CD4-positive, CD25-positive, alpha-beta regulatory T cell (primary cell): ENCODE measurements at places on chromosomes 3 and 15. TPM values are rescaled to one million over a fixed set of nuclear protein-coding genes. Genes with fewer than 3 reads are reported as not detected.

The GOLGA8S gene
- not detected for polyA plus RNA-seq

The PARP6 gene
- 15.4 TPM for polyA plus RNA-seq

The CFAP100 gene
- polyA plus RNA-seq, result not detected

The PFKFB4 gene
- 1.4 TPM for polyA plus RNA-seq

The ITIH1 gene
- not detected for polyA plus RNA-seq

The CASR gene
- polyA plus RNA-seq, result not detected

The TRH gene
- polyA plus RNA-seq, result not detected

The SLC15A2 gene
- not detected for polyA plus RNA-seq

The CCNB2 gene
- polyA plus RNA-seq, result 6.2 TPM

The FURIN gene
- polyA plus RNA-seq, result 3.2 TPM

The NME9 gene
- polyA plus RNA-seq, result 0.33 TPM

The SPTBN5 gene
- 0.26 TPM for polyA plus RNA-seq

GRCh38 chr3:150328654-150329040 is 79.5 kb upstream of the TSC22D2 start:
- DNase-seq, result no peak

GRCh38 chr15:45338417-45338816 is 39.9 kb downstream of the GATM start:
- no peak for DNase-seq

DNA sequence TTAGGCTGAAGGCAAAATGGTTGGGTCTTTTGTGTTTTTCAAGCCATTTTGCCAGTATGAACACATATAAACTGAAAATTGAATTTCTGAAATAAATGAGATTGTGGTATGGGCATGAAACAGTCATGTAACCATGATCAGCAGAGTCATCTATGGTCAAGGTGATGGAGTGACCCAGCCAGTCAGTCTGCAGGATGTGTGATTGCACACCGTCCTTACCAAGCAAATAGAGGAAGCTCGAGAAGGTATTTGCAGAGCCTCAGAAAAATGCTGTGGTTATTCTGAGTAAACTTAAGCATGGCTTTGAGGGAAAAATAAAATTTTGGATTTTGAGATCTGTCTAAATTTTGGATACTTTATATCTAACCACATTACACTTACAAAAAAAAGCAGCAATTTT is 95.9 kb upstream of the RNF7 start:
- DNase-seq, result no peak

DNA sequence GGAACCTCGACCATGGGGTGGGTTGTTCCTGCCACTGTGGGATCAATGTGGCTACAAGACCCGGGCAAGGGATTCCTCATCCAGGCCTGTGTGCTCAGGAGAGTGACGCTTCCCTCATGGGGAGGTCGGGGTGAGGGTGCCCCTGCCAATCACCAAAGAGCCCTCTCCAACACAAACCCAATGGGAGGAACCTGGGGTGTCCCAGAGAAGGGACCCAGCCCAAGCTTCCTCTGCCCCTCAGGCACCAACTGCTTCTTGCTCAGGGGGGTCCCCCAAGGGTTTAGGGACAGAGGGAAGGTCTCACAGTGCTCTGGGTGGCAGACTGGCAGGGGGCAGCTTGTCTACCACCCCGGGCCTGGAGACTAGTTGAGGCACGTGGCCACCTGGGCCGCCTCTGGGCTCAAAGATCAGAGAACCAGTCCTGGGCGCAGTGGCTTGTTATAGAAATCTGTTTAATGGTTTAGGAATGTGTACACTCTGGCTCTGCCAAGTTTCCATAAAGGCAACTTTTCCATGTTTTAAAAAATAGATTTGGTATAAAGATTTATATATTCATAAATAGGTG is 26.6 kb downstream of the GP9 start:
- no peak for DNase-seq

- DNase-seq, result no peak
Observed at GRCh38 chr3:150449169-150449721, 41.1 kb downstream of the TSC22D2 start.

DNA sequence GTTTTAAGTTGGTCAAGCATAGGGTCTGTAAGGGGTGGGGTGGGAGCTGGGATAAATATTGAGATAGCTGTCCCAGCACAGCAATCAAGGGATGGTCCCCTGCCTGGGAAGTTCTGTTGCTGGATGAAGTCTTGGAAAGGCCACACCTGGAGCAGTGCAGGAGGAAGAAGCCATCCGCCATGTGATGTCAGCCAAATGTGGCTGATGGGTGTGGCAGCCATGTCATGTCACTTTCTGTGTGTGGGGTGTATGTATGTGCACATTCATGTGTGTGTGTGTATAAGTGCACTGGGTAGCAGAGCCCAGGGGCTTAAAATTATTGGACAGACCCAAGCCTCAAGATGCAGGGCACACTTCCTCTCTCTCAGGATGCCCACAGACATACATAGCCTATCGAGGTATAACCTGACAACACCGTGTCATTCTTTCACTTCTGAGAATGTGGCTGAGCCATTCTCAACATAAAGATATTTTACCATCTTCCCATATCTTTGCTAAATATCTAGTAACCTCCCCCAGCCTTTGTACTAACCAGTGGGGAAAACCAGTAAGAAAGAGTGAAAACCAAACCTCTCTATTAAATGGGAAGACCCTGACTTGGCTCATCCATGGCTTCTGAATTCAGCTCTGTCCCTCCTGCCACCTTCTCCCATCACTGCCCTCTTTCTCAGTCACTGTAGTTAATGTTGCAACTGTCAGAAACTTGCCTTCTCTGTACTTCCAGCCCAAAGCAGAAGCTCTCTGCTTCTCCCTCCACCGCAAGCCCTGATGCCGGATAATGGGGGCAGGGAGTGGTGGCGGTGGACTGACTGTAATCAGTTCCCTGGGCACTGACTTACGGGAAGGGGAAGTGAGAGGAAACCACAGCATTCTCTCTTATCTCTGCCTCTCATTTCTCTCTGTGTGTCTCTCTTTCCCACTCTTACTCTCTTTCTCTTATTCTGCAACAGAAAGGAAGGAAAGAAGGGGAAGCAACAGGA is 11.2 kb downstream of the TNFSF10 start:
- DNase-seq, result no peak

- peak; percentile 32 for DNase-seq
Observed at GRCh38 chr3:98326945-98327344, 26.7 kb upstream of the OR5K4 start.

- DNase-seq, result no peak
Observed at GRCh38 chr3:37137516-37137915, 36.9 kb downstream of the LRRFIP2 start.

GRCh38 chr3:126375835-126376331 is 18.7 kb upstream of the KLF15 start:
- no peak for DNase-seq

DNA sequence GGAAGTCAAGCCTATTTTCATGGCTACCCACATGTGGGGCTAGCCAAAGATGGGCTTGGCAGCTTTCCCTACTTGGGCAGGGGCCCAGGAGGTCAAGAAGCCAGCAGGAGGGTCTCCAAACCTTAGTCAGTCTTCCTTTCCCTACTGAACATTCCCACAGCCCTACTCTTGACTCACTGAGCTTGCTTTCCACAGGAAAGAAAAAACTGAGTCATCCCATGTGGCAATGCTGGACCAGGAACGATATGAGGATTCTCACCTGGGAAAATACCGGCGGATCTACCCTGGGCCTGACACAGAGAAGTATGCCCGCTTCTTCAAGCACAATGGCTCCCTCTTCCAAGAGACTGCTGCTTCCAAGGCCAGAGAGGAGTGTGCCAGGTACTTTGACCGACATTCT is 3.7 kb upstream of the NGRN start:
- DNase-seq, result no peak

DNA sequence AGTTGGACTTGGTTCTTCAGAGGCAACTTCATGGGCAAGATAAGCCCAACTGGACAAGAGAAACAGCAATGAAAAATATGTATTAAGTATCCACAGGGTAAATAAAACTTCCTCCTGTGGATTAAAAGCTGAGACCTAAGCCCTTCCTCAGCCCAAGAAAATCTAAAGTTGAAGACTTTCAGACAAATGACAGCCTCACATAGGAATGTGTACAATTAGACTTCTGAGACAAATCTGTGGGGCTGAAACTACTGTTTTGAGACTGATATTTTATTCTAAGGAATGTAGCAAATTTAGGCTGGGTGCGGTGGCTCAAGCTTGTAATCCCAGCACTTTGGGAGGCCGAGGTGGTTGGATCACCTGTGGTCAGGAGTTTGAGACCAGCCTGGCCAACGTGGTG is 74.2 kb upstream of the IL12A start:
- DNase-seq, result no peak

DNA sequence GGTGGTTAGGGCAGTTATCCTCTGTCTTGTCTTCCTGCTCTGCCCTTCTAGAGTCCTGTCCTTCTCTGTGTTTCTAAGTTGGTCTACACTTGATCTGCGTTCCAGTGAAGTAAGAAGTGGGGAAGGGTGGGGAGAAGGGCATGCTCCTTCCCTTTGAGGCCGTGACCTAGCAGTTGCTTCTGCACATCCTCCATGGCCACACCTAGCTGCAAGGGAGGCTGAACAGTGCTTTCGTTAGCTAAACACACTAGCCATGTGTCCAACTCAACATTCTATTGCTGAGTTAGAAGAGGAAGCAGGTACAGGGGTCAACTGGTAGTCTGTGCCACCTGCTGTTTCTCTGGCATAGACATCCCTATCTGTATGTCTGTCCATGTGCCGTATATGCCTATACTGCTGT is 94.5 kb downstream of the LARS2 start:
- no peak for DNase-seq

GRCh38 chr3:17894434-17895060 is 152.1 kb upstream of the TBC1D5 start:
- no peak for DNase-seq

DNA sequence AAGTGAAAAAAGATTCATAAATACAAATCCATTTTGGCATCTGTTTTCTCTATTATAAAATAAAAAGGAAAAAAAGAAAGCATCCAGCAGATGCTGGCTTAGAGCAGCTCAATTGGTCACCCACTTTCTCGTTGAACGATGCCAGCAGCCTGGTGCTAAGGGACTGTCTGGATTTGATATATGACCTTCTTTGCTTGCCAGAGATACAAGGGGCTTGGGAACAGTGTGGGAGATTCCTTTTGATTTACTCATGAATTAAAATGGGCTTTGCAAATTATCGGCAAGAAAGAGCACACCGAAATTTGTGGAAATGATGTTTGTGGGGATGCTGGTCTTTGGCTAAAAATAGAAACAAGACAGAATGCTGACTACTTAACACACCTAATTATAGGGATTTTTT is 210.3 kb upstream of the STT3B start:
- no peak for DNase-seq

GRCh38 chr3:24845524-24846155 is 351.0 kb upstream of the THRB start:
- no peak for DNase-seq

DNA sequence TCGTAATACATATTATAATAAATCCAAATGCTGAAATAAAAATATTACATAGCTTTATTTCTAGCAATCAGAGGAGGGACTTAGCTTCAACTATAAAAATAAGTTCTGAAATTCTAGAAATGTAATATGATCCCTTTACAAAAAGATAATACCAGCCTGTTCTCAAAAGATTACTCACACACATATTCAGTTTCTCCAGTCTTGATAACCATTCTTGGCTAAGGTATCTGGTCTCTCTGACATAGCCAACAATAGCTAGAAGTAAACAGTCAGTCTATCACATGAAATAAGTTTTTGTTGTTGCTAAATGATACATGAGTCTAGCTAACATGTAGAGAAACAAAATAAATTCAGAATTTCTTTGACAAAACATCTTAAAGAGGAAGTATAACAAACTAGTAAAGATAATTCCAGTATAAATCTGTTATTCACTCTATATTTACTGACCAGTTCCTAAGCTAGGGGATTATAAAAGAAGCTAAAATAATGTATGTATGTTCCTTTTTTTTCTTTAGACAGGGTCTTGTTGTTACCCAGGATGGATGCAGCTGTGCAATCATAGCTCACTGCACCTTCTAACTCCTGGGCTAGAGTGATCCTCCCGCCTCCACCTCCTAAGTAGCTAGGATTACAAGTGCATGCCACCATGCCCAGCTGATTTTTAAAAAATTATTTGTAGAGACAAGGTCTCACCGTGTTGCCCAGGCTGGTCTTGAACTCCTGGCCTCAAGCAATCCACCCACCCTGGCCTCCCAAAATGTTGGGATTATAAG is 170.6 kb downstream of the TBL1XR1 start:
- no peak for DNase-seq

GRCh38 chr3:126406389-126407296 is 11.9 kb downstream of the CFAP100 start:
- DNase-seq, result no peak

GRCh38 chr3:111531446-111531845 is 10.6 kb upstream of the CD96 start:
- DNase-seq, result no peak

- no peak for DNase-seq
Observed at GRCh38 chr3:151923901-151924300, 50.5 kb downstream of the SUCNR1 start.

DNA sequence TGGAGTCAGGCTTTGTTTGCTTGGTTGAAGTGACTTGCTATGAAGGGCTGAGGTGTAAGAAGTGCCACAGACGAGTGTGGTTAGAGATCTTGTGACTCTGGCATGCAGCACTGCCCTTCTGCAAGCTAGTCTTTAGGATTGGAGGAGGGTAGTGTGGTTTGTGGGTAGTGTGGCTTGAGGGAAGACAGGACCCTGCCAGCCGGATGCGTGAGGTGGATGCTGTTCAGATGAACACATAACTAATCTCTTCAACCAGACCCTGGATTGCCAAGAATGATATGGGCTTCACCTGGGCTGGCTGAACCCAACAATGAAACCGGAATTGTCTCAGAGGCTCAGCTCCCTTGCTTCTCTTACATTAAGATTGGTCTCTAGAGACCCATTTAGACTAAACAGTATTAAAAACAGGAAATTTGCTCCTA is 32.7 kb downstream of the STARD9 start:
- peak; percentile 11 for DNase-seq

DNA sequence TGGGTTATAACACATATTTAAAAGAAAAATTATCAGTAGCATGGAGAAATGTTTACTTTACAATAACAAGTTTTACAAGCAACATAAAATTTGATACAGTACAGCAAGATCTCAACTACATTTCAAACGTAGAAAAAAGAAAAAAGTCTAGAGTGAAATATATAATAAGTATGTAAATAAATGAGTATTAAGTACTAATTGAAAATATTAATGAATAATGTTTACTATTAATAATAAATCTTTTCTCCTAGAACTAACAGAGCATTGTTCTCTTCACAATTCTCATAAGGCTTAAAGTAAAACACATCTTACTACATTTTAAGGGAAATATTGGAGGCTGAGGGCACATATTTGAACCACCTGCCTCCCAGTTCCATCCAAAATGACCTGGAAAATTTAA is 72.1 kb downstream of the TMEM212 start:
- DNase-seq, result no peak

- DNase-seq, result peak; percentile 20
Observed at GRCh38 chr3:187737368-187738070, 7.7 kb downstream of the BCL6 start.

DNA sequence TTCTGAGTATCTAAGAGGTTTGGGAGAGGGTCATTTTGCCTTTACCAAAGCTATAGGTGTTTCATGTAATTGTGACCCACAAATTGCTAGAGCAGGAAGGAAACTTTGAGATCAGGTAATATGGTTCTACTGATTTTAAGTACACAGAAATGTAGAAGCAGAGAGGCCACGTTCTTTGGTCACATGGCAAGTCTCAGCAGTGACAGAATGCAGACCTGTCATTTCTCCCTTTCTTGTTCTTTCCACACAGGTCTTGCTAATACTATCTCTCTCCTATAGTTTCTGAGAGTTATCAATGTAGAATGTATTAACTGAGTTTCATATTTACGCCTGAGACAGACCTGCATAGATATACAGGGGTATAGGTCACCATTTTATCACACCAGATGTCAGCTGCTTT is 10.9 kb upstream of the RTP1 start:
- DNase-seq, result no peak
